ENCODE measurements at places on chromosomes 16 and 17. TPM values are rescaled to one million over a fixed set of nuclear protein-coding genes. Genes with fewer than 3 reads are reported as not detected.

GRCh38 chr16:56262148-56262547 is 70.9 kb downstream of the GNAO1 start:
- H3K4me1 ChIP-seq = peaks cover 44% of the 10 kb centered on the region
- no peaks in the 10 kb centered on the region for H3K27me3 ChIP-seq
- H3K36me3 ChIP-seq = no peaks in the 10 kb centered on the region
- no peak overlapping the region for H3K4me3 ChIP-seq

- DNase-seq = no peak
- H3K27me3 ChIP-seq = no peaks in the 10 kb centered on the region
- H3K4me1 ChIP-seq = peaks cover 7% of the 10 kb centered on the region
- H3K27ac ChIP-seq = no peak overlapping the region
- H3K4me3 ChIP-seq = no peak overlapping the region
These were observed 48.5 kb downstream of the SPOP start for GRCh38 chr17:49629447-49629846.

DNA sequence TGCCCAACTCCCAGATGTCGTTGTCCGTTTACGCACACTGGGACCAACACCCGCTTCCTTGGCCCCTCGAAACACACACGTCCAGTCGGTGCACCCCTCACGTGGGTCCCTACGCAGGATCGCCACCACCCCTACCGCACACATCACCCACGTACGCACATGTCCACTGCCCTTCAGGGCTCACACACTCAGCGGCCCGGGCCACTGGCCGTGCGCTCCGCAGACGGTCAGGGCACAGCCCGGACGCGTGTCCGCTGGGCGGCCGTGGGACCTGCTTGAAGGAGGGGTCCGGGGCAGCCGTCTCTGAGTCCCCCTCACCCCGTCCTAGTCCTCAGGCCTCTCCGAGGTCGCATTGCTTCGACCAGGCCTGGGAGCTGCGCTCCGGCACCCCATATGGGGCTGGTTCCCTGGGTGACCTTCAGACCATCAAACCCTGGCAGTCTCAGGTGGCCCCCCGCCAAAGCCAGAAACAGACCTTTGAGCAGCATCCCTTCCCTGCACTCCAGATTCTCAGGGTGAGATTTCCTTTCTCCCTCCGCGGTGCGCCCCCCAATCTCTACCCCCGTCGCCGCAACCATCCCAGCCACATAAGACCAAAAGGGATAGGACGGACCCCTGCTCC is 914 bp upstream of the GPRC5B start:
- H3K4me1 ChIP-seq = peaks cover 30% of the 10 kb centered on the region
- H3K27ac ChIP-seq = no peak overlapping the region
- H3K4me3 ChIP-seq = peak overlapping the region; percentile 98
- DNase-seq = no peak
- peaks cover 3% of the 10 kb centered on the region for H3K36me3 ChIP-seq
- H3K27me3 ChIP-seq = peaks cover 7% of the 10 kb centered on the region

TMC7 gene
- total RNA-seq = 3.9 TPM

SCPEP1 gene
- 24.6 TPM for total RNA-seq

DNA sequence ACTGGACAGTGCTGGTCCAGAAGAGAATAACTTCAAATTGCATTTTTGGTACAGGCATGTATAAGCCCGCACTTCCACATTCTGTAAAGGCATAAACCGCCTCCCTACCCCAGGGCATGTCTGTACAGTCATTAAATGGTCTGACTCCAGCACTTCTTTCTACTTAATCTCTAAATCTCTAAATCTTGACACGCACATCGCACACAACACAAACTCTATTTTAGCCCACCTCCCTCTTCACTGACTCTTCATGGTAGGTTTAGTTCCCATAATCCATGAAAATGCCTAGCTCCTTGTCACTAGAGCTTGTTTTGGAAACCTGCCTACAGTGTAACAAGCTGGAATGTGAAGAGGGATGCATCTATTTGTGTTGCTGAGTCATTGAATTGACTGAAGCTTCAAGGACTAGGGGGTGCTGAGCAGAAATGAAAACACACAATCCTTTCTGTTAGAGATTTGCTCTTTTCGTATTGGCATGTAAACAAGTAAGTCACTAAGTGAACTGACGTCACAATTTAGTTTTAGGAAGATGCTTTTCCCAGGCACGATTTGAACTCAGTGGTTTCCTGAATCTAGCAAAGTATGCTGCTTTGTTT is 1.6 kb upstream of the DUSP14 start:
- no peaks in the 10 kb centered on the region for H3K36me3 ChIP-seq
- H3K27me3 ChIP-seq = peaks cover 18% of the 10 kb centered on the region
- peak overlapping the region; percentile 91 for H3K4me3 ChIP-seq
- no peak for DNase-seq
- H3K4me1 ChIP-seq = peaks cover 50% of the 10 kb centered on the region
- H3K27ac ChIP-seq = no peak overlapping the region

GRCh38 chr17:1612400-1612799 is 16.2 kb downstream of the SLC43A2 start:
- H3K36me3 ChIP-seq = no peaks in the 10 kb centered on the region
- DNase-seq = no peak
- no peaks in the 10 kb centered on the region for H3K27me3 ChIP-seq

TSPOAP1 gene
- total RNA-seq = 27.9 TPM

DNA sequence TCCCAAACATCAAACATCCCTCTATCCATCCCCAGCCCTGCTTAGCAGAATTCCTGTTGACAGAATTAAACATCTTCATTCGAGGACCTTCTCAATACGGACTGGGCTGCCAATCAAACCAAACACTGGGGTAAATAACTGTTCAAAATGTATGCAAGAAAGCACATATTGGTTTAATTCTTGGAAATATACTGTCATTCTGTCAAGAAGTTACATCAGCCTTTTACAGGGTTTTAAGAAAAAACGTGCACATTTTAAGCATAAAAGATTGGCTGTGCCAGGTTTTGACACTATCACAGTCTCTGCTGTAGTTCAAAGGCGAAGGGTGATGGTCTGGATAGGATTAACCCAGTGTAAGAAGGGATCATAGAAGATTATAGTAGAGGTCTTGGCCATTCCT is 25.1 kb upstream of the CCNF start:
- no peaks in the 10 kb centered on the region for H3K36me3 ChIP-seq
- no peak for DNase-seq
- peaks cover 11% of the 10 kb centered on the region for H3K27me3 ChIP-seq
- no peak overlapping the region for H3K4me3 ChIP-seq
- no peak overlapping the region for H3K27ac ChIP-seq

GRCh38 chr17:63652106-63652505 is 29.9 kb downstream of the MAP3K3 start:
- H3K36me3 ChIP-seq = no peaks in the 10 kb centered on the region
- no peak overlapping the region for H3K4me3 ChIP-seq
- no peaks in the 10 kb centered on the region for H3K27me3 ChIP-seq
- no peak overlapping the region for H3K27ac ChIP-seq
- peaks cover under 1% of the 10 kb centered on the region for H3K4me1 ChIP-seq

Data from neural crest cell (in vitro differentiated cells).